ENCODE measurements at places on chromosomes 2 and 18.

DNA sequence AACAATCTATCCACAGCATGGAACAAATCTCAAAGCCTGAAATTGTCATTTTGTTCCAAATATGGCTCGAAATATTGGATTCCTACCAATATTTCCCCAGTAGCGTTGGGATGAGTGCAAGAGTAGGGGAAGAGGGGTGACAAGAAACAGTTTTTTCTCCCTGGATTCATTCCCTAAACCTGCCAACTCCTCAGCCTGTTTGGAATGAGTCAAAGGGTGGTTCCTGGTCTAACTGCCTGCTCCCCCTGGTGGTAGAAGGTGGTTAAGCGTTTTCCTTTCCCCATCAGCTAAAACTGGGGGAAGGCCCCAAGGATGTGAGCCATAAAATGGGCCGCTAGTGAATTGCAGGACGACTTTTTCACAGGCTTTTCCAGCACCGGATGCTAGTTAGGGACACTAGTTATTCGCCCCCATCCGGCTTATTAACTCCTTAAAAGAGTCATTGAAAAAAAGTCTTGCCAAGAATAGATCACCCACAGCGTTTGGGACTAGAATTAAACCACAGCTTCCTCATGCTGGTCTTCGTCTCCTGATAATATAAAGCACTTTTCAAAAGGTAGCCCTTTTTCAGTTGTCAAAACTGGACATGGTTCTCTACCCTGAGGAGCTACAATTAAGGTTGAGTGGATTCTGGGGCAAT, 72.5 kb downstream of the DHRS9 start:
- DNase-seq: peak; percentile 19

GRCh38 chr2:211367711-211368110, 811.3 kb downstream of the CPS1 start:
- no peak for DNase-seq

DNA sequence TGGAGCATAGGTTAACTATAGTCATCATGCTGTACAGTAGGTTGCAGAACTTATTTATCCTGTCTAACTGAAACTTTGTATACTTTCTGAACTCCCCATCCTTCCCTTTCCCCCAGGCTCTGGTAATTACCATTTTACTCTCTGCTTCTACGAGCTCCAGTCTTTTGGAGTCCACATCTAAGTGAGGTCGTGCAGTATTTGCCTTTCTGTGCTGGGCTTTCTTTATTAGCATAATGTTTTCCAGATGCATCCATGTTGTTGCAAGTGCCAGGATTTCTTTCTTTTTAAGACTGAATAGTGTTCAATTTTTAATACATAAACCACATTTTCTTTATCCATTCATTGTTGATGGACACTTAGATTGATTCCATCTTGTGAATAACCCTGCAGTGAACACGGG, 464.1 kb downstream of the TGIF1 start:
- no peak for DNase-seq

DNA sequence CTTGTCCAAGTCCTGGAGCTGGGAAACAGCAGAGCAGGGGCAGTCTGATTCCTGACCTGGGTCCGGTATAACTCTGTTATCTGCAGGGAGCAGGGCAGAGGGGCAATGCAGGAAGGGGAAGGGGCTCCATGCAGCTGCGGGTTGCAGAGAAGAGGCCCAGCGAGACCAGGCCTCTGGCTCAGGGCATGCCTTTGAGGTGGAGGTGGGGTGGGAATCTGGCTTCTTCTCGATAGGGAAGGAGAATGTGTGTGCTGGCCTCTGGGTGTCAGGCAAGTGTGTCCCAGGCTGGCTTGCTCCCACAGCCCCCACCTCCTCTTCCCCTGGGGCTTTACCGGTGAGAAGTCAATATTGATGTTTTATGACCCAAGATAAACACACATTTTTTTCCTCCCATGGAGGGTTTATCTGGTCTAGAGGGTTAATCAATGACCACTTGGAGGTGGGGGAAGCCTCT, 187.1 kb upstream of the HAAO start:
- no peak for DNase-seq

DNA sequence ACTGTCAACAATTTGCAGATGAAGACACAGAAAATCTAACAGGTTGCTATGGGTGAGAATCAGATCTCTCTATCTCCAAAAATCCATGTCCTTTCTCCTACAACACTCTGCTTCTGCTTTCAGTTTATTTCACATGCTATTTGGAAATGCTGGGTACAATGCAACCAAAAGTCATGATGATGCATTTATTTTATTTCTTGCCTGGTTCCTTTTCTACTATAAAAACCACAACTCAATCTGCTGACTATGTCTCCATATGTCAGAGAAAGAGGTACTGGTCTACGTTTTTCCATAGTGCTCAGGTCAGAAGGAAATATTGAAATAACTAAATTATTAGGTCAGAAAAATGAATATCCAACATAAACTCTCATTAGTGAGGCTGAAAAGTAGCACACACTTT, 20.5 kb downstream of the RAD51AP2 start:
- DNase-seq: no peak

DNA sequence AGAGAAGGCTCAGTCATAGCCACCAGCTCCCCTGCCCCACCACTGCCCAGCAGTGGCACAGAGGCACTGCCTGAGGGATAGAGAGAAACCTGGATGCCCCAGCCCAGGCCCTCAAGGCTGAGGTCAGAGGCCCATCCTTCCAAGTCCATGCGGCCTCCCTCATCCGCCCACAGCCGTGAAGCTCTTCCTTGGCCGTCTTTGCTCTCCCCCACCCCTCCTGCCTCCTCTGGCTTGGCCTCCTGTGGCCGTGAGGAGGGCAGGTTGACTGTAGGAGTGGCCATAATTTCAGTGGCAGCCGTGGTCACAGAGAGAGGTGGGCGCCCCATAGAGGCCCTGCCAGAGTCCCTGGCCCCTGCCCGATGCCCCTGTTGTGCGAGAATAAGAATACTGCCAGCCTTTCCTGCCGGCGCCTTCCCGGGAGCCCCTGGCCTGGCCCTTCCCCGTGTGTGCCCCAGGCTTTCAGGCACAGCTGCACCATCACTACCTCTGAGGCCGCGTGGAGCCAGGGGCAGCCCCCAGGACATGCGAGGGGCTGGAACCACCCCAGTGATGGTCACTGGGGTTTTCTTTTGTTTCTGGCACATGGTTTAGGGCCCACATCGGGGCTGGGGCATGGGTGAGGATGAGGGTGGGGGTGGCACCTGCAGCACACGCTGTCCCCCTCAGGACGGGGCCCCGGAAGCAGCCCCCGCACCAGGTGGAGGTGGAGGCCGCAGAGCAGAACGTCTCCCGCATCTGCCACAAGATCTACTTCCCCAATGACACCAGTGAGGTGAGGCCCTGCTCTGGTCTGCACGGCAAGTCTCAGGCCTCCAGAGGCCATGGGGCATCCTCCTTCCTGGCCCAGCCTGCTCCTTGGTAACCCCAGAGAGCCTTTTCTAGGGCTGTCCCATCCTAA, 13.1 kb upstream of the GPR17 start:
- no peak for DNase-seq

DNA sequence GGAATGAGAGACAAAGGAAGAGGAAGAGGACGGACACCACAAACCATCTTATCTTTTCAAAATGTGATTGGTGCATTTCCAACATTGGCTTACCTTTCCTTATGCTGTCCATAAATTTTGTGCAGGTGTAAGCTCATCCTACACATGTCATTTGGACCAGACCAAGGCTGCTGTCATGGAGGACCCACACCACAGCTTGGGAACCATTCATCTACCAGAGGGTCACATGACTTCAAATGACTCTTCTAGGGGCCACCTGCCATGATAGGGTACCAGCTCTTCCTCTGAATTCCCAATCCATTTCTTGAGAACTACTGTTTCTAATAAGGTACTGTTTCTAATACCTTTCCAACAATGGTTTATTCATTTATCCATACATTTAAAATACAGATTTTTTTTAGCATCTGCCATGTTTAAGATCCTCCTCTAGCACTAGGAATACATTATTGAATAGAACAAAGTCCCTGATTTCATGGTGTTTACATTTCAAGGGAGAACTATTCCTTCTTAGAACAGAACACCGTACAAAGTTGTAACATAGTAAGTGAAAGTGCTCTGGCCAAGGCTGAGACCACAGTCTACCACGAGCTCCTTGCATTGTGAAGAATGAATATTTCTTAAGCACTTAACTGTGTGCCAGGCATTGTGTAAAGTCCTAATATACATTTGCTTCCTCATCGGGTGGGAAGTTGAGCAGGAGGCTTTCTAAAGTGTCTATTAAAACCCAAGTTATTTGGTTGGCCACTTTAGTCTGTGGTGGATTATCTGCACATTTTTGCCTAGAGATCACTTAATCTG, 246.1 kb upstream of the FN1 start:
- DNase-seq: no peak

DNA sequence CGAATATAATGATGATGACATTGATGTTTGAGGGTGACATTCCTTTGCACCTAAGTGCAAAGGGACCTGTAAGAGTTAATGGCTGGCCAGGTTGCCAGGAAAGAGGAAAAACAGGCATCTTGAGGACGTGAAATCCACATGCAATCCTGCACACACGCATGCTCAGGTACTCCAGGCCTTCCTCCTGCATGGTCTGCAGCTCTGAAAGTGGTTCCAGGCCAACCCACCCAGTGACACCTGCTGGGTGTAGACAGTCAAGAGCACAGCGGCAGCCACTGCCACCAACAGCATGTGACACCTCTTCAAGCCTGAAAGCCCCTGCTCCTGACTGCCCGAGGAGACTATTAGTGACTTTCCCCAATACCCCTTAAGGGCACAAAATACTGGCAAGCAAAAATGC, 101.6 kb downstream of the PIEZO2 start:
- no peak for DNase-seq

- no peak for DNase-seq
Measured at GRCh38 chr2:191846515-191847476, at the start of gene CAVIN2. TSS of gene CAVIN2 (minus strand) at chr2:191847088. CDS start at chr2:191846925, 163 bp downstream.

DNA sequence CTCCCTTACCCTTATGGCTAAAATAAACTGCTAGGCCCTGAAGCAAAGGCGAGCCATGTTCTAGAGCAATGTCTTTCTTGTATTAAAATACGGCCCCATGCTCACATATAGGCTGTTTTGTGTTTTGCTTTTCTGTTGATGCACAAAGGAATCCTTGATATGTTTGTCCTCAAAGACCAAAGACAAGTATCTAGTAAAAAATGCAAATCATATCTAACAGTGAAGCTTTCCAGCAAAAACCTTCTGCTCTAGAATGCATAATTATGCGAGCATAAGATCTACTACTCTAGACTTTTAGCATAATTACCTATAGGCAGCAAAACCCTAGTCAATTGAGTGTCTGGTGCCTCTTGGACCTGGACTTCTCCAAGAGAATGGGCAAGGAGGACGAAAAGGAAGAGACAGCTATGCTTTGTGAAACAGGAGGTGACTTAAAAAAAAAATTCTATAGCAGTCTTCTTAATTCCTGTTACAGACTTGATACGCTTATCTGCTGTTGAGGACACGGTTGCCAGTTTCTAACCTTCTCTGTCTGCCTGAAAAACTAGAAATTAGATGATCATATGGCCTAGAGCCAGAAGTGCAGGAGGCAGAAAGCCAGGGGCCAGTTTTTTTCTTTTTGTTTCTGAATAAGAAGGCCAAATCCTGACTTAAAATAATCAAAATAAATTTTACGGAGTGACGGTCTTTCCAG, 1.5 kb upstream of the AMMECR1L start:
- no peak for DNase-seq

- DNase-seq: no peak
Measured at GRCh38 chr2:23055251-23055650, 329.7 kb upstream of the KLHL29 start.

DNA sequence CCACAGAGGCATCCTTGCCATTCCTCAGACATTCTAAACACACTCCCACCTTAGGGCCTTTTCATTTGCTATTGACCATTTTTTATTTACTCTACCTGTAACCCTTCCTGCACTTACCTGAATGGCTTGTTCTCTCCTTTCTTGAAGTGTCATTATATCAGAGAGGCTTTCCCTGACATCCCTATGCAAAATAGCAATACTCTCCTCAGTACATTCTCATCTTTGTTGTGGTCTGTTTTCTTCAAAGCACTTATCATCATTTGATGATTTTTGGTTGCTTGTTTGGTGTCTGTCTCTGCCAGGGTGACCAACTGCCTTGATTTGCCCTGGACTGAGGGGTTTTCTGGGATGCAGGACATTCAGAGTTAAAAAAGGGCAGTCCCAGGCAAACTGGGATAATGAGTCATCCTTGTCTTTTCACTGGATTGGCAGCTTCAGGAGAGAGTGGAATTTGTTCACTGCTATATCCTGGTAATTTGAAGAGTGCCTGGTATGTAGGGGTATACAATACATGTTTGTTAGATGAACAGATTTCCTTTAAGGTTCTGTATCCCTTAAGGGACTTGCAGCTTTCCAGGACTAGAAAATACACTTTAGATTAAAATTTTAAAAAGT, 102.4 kb downstream of the BABAM2 start:
- no peak for DNase-seq

DNA sequence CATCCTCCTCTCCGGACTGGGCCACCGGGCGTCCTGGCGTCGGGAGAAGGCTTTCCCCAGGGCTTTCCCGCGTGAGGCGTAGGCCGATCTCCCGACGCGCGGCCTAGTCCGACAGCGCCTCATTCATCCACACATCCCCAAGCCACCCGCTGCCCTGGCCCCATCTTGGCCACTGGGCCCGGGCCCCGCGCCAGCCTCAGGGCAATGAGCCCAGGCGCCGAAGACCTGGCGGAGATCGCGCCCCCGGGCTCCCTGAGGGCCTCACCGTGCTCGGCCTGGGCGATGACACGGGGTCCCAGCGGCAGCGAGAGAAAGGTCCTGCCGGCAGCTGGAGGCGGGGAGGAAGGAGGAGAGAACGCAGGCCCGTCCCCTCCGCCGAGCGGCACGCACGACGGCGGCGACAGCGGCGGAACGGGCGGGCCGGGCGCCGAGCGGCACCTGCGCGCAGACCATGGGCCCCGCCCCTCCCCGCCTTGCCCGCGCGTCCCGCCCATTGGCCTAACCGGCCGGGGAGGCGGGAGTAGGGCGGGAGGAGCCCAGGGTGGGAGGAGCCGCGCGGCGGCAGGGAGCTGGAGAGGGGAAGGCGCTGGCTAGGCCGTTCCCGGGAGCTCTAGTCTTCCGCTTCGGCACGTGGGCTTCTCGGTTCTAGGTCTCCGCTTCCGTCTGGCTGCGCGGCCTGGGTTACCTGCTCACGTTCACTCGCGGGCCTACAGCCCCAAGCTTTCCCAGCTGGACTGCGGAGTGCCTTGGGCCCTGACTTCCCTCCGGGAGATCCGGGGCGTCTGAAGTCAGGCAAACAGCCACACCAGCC, at the start of gene OLA1:
Gene OLA1, minus strand, starts transcription at position 346 of the 811 bp plus-strand sequence. CDS start 1,717 bp downstream, outside the sequence.
- peak; percentile 94 for DNase-seq

DNA sequence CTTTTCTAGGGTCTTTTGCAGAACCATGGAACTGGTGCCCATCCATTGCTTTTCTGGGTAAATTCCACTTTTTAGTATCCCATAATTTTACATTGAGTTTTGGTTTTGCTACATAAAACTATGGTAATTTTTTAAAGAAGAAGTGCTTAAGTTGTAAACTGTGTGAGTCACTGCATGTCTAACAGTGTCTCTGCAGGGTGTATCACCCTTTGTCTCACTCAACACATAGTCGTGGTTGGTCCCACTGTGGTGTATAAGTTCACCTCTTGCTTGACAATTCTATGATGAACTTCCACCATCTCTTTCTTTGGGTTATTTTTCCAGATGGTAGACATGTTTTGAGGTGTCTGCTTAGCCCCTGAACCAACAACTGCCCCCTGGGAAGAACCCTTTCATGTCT, 10.5 kb downstream of the SCTR start:
- DNase-seq: no peak
